Cortex of kidney (tissue), 1 donor: ENCODE measurements at places on chromosomes 2 and 18.

GRCh38 chr18:70377857-70378701, 89.2 kb downstream of the SOCS6 start:
- no peak for DNase-seq

DNA sequence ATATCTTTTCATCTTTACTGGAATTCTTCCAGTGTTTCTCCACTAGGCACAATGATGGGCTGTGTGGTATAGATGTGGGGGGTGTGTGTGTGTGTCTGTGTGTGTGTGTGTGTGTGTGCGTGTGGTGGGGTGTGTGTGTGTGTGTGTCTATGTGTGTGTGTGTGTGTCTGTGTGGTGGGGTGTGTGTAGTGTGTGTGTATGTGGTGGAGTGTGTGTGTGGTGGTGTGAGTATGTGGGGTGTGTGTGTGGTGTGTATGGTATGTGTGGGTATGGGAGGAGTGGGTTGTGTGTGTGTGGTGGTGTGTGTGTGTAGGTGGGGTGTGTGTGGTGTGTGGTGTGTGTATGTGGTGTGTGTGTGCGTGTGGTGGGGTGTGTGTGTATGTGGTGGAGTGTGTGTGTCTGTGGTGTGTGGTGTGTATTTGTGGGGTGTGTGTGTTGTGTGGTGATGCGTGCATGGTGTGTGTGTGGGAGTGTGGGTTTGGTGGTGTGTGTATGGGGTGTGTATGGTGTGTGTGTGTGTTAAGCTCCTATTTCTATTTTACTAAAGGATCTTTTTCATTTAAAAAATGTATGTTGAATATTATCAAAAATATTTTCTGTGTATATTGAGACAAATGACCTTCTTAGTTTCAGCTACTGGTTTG, 84.2 kb downstream of the IRS1 start:
- DNase-seq, result no peak

DNA sequence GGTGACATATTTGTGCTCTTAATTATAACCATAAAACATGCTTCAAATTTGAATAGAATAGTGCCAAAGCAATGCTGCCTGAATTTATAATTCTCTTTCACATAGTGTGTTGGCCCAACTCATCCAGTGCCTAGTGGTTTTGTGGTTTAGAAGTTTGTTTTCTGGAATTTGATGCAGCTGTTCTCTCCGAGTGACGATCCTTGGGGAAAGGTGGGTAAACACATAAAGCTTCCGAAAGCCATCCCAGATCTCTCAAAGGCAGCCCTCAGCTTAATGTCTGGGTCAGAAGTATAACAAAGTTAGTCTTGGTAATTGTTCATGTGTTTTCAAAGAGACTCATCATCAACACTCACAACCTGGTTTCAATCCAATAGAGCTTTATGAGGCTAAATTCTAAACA, 235.6 kb upstream of the CDH2 start:
- DNase-seq, result no peak

DNA sequence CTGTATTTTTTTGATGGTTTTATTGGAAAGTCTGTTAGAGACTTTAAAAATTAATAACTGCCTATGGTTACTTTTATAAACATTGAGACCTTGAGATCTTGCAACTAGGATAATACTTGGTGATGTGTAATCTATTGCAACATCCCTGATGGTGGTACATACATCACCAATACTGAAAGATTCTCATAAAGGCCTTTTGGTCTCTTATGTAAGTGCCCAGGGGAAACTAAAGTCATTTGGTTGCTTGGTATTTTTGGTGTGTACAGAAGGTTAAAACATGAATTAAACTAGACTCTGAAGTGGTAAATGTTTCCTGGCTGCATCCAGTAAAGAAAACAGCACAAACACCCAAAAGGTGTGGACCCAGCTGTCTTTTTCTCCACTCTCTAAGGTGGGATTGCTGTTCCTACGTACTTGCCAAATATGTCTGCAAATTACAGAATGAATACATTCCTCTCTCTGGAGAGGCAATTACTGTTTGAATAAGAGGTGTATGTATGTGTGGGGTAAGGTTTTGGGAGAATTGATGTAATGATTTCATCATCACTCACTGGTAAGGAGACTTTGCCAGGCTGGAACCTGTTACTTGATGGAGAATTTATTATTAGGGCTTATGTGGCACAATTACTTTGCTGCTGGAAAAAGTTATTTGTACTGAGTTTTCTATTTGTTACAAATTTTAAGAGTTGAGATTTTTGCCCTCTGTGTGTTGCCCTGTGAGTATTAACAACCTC, 3.6 kb downstream of the B3GNT2 start:
- no peak for DNase-seq

DNA sequence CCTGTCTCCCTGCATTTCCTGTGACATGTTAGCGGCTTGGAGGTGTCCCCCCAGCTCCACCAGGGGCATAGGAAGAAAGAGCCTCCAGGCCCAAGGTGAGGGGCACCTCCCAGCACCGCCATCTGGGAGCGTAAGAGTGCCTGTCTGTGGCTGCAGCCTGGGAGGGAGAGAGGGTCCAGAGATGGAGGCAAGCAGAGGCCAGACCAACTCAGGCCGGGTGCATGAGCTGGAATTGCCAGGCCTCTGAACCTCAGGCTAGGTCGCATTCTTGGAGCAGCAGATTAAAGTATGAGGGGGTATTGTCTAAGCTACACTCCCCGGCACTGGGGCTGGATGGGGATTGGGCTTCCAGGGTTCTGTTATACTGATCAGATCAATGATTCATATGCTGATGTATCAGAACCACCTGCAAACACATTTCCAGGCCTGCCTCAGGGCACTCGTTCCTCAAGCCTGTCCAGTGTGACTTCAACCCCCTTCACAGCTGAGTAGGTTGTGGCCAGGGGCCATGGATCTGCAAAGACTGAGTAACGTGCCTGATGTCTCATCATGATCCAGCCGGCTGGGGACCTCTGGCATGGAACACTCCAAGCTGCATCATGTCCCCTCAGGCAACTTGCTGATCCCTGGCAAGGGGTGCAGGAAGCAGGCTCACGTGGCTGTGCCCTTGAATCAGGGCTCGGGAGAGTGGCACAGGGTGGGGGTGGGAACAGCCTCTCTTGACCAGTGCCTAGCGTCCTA, 73.2 kb downstream of the HS1BP3 start:
- DNase-seq, result no peak

DNA sequence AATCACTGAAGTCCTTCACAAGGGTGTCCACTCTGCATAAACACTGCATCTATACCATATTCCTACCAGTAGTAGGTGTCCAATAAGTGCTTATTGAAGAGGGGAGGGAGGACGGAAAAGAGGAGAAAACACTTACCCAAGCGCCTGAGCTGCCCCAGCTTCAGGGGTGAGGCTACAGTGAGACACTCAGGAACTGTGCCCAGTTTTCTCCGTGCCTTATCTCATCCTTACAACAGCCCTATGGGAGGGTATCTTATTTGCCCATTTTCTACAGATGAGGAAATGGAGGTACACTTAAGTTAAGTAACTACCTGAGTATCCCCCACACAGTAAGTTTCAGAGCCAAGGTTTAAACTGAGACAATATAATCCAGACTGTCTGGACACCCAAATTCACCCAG, 41.5 kb downstream of the RNF152 start:
- DNase-seq, result no peak

DNA sequence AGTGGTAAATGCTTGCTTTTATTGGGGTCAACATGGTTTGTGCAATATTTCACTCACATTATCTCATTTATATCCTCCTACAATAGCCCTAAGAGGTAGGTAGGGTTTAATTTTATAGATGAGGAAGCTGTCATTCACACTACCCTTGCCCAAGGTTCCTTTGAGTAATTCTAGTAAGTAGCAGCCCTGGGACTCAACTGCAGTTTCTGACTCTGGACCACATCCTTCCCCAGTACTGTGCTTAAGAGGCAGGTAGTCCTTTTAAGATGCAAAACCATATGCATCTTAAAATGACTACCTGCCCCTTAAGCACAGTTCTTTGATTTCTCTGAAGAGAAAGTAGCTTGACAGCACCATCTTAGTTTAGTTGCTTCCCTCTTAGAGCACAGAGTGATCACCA, 15.7 kb upstream of the NT5C1B start:
- no peak for DNase-seq

DNA sequence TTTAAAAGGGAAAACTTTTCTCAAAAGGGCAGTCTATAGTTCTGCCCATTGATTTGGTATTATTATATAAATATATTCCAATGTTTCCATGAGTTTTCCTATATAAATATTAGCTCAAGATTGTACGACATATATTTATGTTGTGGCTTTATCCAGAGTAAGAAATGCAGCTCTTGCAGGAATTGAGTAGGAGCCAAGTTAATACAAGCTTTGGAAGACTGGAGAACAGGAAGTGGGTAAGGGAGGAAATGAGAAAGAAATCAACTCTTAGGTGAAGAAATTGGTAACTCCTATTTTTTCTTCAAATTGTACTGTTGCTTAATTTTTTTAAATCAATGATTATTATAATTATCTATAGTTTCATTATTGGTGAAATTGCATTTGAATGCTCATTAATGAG, 105.4 kb upstream of the FAM117B start:
- DNase-seq, result no peak

GRCh38 chr2:34379586-34379985, 780.5 kb upstream of the FAM98A start:
- DNase-seq, result no peak

GRCh38 chr2:27448381-27448780, 6.2 kb downstream of the KRTCAP3 start:
- no peak for DNase-seq

GRCh38 chr2:239930378-239930777, 94.8 kb downstream of the NDUFA10 start:
- DNase-seq, result no peak
